Stimulated activated CD4-positive, alpha-beta T cell treated with anti-CD3 and anti-CD28 coated beads, Interleukin-15, amount 100 ng/mL, for 48 hours (primary cell): ENCODE measurements at places on chromosomes 11 and 22.

DNA sequence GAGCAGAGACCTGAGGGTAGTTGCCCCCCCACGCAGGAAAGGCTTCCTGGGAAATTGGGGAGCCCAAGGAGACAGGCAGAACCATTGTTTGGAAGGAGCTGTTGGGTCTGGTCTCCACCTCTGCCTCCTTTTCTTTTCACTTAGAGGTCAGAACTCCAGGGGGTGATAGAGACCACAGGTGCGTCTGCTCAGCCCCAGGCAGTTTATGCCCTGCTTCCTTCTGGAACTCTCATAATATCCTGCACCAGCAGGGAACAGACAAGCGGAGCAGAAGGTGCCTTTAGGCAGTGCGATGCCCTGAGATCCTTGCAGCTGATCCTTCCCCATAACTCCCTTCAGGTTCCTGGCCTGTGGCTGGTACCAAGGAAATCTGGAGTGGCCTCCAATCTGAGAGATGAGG is 120.2 kb downstream of the NECTIN1 start:
- DNase-seq, result no peak

DNA sequence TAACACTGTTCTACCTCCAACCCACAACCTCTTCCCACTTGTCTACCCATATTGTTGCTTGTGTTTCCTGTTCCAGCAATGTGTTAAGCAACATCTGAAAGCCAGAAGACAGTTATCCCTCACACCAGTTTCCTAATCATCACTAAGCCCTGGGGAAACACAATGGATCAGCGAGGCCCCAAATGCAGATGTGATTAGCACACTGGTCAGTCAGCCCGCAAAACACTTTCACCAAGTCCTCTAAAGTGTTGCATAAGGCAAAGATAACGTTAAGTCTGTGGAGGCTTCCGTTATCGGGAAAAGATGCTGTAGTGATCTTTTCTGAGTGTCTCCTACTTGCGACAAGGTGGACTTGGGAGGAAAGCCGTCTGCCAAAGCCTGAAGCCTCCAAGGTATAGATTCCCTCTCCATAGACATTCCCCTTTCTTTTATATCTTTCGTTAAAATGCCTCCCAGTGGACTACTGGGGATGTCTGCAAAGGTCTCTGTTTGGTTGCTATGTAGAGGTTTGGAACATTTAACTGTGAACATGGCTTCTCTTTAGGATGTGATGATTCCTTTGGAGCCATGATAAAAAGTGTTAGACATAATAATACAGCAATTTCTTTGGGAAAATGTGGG is at the start of gene MS4A3:
TSS of gene MS4A3 (plus strand) at position 317 of the 621 bp plus-strand sequence. CDS start 4,496 bp downstream, outside the sequence.
- no peak for DNase-seq

- no peak for DNase-seq
Measured at GRCh38 chr11:70383664-70384565, 14.4 kb upstream of the CTTN start.

DNA sequence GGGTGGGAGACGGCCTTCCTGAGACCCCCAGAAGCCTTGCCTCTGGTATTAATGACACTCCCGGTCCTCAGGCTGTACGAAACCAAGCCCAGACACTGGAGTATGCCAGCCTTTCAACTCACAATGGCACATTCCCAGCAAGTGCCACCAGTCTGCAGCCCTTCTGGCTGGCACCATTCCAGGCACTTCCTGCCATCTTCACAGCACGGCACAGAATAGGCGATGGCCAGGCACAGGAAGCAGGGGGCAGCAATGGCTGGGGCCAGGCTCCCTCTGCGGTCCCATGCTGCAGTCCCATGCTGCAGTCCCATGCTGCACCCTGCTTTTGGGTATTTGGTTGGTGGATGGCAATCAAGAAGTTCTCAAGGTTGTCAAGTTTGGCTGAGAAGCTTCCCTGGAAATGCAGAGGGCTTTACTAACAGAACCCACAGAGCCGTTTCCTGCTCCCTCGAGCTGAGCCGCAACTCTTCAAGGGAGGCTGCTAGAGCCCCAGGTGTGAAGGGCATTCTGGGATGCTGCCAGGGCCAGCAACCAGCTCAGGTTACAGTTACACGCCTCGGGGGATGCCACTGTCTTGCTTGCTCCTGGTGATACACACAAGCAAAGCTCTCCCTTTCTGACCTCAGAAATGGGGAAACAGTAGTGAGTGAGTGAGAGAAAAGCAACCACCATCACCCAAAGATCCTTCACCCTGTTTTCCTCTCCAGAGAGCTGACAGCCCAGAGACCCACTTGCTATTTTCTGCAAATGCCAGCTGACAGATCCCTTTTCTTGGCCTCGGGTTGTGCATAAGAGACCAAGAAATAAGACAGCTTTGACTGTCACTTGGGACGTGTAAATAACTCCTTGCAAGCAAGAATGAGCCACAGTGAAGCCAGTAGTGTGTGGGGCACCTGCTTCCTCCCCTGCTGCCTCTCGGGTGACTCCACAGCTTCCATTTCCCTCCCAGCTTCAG is 23.9 kb downstream of the LRFN4 start:
- no peak for DNase-seq

GRCh38 chr22:24434471-24435322 is 7.3 kb downstream of the ADORA2A start:
- peak; percentile 62 for DNase-seq

GRCh38 chr11:24312464-24313238 is 184.2 kb upstream of the LUZP2 start:
- no peak for DNase-seq

DNA sequence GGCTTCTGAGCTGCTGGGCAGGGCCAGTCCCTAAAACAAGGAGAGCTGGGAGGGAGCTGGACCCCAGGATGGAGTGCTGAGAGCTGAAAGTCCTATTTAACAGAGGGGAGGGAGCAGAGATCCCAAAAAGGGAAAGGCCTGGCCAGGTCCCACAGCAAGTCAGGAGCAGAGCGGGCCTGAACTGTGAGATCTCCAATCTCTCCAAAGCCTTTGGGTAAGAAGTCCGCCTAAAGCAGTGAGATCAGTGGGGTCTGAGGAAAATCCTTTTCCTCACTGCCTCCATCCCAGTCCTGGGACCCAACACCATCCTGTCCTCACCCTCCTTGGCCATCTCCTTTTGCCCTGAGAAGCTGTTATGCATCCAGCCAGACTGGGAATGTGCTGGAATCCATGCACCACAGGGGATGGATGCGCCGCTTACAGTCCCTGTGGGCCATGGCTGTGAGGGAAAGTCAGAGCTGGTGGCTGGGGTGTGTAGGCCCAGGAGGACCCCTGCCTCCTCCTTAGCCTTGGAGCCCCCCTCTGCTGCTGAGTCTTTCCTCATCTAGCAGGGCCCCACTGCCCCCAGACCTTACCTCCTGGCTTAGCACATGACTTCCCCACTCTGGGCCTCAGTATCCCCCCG is 8.6 kb downstream of the LRRC75B start:
- no peak for DNase-seq

DNA sequence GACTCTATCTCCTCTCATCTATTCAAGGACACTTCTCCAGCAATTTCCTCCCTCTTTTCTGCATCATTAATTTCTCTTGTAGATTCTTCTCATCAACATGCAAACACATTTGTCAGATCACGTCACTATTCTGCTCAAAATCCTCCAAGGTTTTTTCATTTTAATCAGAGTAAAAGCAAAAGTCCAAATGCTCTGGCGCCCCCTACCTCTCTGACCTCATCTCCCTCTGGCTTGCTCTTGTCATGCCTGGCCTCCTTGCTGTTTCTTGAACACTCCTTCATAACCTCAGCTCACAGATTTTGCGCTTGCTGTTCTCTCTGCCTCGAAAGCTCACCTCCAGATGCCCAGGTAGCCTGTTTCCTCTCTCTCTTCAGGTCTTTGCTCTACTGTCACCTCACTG is 22.4 kb downstream of the RTCB start:
- no peak for DNase-seq

DNA sequence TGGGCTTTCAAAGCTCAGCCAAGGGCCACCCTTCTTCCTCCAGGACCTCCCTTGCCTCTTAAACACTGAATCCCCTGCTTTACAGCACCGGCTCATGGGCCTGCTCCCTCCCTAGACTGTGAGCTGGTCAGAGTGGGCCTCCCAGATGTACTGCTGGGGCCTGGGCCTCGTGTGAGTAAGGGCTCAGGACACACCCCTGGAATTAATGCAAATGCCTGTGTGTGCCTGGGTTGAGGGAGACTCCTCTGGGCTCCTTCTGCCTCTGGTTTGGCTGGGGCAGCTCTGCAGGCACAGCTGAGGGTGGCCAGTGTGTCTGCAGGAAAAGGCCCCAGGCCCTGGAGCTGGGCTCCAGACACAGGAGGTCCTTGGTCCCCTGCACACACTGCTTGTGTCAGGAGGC is 24.2 kb downstream of the ALX4 start:
- DNase-seq, result no peak

DNA sequence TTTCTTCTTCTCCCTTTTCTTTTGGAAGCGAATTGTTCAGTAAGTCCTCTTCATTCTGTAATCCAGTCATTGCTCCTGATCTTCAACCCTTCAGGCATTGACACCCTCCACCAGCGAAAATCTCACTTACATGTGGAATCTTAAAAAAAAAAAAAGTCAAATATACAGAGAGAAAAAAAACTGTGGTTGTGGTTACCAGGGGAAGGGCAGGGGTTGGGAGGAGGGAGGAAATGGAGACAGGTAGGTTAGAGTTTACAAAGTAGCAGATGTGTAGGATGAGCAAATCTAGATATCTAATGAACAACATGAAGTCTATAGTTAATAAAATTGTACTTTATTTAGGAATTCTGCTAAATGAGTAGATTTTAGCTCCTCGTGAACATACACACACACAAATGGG is 17.7 kb upstream of the TMEM123 start:
- no peak for DNase-seq

DNA sequence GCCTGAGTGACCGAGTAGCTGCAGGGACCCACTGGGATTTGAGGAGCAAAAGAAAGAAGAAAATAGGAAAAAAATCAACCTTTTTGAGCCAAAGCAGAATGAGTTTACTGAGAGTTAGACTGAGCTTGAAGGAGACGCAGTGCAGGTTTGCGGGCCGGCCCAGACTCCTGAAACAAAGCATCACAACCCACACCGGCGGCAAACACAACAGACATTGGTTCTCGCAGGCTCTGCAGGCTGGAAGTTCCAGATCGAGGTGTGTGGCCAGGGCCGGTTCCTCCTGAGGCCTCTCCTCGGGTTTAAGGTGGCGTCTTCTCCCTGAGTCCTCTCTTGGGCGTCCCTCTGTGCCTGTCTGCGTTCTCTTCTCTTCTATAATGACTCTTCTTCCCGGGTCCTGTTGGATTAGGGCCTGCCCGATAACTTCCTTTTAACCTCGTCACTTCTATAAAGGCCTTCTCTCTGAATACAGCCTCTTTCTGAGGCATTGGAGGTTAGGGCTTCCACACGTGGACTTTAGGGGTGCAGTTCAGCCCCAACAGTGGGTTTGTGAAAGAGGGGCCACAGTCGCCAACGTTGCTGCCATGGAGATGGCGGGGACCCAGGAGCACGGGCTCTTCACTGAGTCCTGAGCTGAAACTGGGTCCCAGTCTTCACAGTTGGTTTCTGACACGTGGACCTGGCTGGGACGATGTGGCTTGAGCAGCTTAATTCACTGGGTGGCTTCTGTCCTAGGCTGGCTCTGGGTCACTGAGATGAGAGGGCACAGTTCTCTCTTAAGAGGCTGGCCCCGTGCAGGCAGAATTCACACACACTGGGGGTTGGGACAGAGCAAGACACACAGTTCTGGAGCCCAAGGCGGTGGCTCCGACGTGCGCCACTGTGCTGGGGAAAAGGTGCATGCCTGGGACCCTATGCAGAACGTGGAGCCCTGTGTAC is 1047.7 kb downstream of the BRD1 start:
- no peak for DNase-seq

DNA sequence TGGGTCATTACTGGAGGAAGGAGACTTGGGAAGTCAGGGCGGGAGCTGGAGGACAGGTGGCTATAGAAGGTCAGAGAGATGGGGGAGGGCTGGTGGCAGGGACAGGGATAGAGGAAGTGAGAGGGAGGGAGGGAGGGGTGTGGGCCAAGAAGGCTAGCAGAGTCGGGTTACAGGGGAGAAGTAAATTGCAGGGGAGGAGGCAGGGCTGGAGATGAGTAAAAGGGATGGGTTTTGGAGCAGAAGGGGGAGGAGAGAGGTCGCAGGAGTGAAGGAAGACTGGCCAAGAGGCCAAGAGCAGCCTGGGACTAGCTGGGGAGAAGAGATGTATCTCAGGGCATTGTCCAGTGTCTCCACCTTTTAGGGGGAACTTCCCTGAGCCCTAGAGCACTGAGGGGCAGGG is 33.0 kb downstream of the LRRC10B start:
- DNase-seq, result no peak

DNA sequence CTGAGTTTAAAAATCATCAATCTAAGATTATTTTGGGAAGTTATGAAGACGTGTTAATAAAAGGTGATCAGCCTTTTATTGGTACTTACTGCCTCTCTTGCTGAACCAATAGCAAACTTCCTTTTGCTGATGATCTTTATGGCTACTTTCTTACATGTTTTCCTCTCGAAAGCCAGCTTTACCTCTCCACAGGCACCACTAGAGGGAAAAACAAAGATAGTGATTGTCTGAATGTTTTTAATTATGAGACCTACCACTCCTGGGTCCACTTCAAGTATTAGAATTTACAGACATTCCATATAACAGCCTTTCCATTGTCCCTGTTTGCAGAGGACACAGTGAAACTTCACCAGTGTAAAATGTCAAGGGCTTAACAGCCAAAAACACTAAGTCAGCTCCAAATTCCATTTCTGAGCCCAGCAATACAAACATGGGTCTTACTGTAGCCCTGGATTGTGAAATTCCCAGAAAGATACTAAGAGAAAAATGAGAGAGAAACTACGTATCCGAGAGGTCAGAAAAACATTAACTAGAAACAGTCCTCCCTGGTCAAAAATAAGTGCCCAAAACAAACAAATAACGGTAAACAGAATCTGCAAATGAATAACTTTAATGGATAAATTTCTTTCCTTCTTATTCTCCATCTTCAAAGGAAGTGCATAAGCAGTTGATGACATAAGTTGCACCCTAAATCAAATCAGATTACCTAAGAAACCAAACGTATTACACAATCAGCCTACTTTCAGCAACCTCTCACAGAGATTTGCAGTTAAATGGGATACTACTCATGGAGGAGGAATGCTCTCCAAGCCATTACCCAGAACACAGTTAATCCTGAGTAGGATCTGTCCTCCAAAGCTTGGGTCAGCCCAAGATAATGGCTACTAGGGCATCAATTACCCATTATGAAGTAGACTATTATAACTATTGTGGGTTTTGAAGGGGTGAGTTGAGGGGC is 29.5 kb downstream of the CHEK2 start:
- no peak for DNase-seq

DNA sequence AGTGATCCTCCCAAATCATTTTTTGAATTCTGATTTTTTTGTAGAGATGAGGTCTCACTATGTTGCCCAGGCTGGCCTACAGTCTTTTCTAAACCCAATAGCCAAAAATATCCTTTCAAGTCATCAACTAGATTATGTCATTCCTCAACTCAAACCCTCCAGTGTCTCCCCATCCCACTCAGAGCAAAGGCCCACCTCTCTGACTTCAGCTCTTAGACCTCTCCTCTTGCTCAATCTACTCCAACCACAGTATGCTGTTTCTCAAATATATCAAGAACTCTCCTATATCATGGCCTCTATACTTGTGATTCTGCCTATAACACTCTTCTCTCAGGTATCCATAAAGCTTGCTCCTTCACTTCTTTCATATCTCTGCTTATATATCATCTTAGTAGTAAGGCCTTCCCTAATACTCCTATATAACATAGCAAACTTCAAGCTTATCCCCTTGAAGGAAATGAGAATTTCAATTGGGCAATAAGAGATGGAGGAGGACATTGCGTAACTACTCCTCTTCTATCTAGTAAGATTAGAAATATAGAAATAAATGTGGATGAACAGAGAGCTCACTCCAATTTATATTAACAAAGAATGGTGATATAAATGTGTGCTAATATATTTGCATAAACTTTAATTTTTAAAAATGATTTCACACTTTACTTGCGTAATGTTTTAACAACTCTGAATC is 24.5 kb downstream of the DLG2 start:
- no peak for DNase-seq
